ENCODE measurements at places on chromosomes 4 and X.

DNA sequence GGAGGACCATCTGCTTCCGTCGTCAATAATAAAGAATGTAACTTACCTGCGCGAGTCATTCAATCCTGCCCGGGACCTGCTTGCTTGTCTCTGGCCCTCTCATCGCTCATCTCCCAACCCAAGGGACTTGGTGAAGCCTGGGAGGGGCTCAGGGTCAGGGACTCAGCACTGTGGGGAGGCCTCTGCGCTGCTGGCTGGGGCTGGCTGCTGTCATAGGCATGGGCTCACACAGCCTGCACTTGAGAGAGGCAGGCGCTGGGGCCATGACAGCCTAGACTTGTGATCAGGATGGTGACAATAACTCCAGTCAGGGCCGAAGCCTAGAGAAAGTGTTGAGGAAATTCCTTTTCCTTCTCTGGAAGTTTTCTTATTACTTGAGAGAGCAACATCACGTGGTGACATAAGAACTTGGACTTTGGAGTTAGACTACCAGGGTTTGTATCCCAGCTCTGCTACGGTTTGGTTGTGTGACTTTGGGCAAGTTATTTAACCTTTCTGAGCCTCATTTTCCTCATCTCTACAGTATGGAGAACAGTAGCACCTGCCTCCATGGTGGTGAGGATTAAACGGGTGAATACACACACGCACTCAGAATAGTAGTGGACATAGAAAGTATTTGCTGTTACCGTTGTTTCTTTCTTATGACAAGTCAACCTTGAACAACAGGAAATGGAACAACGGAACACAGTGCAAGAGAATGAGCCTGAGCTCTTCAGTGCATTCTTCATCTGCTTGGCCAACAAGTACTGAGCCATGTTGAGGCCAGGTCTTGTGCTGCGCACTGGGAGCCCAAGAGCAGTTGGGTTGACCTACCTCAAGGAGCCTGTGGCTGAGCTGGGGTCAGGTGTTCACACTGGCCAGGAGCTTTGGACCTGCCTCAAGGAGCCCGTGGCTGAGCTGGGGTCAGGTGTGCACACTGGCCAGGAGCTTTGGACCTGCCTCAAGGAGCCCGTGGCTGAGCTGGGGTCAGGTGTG lies 60.5 kb downstream of the TBC1D14 start:
- no peak overlapping the region for H3K4me3 ChIP-seq
- no peak overlapping the region for H3K27ac ChIP-seq
- no peaks in the 10 kb centered on the region for H3K27me3 ChIP-seq
- peaks cover 6% of the 10 kb centered on the region for H3K4me1 ChIP-seq
- no peaks in the 10 kb centered on the region for H3K36me3 ChIP-seq

DNA sequence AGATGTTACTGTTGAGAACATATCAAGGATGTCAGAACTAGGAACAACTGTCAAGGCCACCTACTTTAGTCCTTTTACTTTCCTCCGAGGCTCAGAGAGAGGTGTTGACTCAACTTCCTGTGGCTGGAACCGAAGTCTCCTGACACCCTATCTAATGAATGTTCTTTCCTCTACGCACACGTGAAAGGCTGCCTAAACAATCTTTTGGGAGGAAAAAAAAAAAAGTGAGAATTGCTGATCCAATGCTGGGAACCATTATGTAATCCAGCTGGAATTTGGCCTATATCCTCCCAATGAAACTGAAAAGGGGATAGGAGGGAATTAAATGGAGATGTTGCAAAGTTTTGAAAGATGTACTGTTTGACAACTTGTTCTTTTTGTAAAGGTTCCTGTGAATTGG lies 8.3 kb upstream of the MAP7D3 start:
- H3K36me3 ChIP-seq, result no peaks in the 10 kb centered on the region
- H3K4me1 ChIP-seq, result peaks cover 18% of the 10 kb centered on the region
- H3K27me3 ChIP-seq, result no peaks in the 10 kb centered on the region

DNA sequence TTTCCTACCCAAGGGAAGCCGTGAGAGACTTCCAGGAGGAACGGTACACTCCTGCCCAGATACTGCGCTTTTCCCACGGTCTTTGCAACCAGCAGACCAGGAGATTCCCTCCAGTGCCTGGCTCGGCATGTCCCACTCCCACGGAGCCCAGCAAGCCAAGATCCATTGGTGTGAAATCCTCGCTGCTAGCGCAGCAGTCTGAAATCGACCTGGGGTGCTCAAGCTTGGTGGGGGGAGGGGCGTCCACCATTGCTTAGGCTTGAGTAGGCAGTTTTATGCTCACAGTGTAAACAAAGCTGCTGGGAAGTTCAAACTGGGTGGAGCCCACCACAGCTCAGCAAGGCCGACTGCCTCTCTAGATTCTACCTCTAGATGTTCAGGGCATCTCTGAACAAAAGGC lies 284.8 kb upstream of the FGF13 start:
- no peak for DNase-seq
- no peak overlapping the region for H3K4me3 ChIP-seq
- H3K4me1 ChIP-seq, result no peaks in the 10 kb centered on the region
- H3K27ac ChIP-seq, result no peak overlapping the region
- no peaks in the 10 kb centered on the region for H3K36me3 ChIP-seq

GRCh38 chrX:41556958-41557357 lies 109.8 kb downstream of the NYX start:
- H3K27ac ChIP-seq, result peak overlapping the region; percentile 73
- peaks cover 29% of the 10 kb centered on the region for H3K4me1 ChIP-seq
- H3K4me3 ChIP-seq, result peak overlapping the region; percentile 68
- DNase-seq, result peak; percentile 5

DNA sequence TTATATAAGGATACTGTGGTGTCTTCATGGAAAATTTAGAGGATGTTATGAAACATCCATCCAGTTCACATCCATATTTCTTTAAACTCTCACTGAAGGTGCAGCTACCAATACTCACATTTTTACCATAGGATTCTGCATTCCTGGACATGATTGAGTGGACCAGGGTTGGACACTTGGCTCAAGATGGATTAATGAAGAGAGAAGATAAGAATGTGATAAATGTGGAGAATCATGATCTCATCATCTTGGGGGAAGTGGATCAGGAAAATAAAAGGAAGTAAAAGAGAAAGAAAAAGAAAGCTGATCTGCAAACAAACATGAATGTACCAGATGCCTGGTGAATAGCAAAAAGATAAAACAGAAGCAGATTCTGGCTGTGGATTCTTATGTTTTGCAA lies 175.4 kb downstream of the NPFFR2 start:
- no peaks in the 10 kb centered on the region for H3K4me1 ChIP-seq
- H3K36me3 ChIP-seq, result no peaks in the 10 kb centered on the region
- no peaks in the 10 kb centered on the region for H3K27me3 ChIP-seq
- H3K4me3 ChIP-seq, result no peak overlapping the region

- no peaks in the 10 kb centered on the region for H3K27me3 ChIP-seq
- no peak overlapping the region for H3K4me3 ChIP-seq
These were observed 198.5 kb downstream of the PRDM5 start for GRCh38 chr4:120723986-120724385.

GRCh38 chr4:749698-750666 lies 44.4 kb downstream of the PCGF3 start:
- no peak overlapping the region for H3K4me3 ChIP-seq
- peaks cover 2% of the 10 kb centered on the region for H3K4me1 ChIP-seq
- peaks cover 21% of the 10 kb centered on the region for H3K36me3 ChIP-seq
- H3K27ac ChIP-seq, result no peak overlapping the region
- no peak for DNase-seq

DNA sequence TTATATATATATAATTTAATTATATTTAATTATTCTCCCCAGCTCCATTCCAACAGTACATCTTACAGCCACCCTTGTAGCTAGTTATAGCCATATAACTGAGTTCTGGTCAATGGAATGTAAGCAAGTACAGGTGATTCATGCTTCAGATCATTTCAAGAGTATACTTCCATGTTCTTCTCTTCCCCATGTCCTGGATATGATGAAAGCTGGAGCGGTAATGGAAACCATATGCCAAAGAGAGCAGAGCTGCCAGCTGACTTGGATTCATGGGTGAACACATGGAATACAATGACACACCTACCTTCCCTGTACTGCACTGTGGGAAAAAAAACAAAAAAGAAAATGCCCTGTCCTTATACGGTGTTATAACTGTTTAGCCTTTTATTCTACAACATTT lies 17.5 kb upstream of the CORIN start:
- no peak for DNase-seq
- no peak overlapping the region for H3K4me3 ChIP-seq
- H3K27ac ChIP-seq, result no peak overlapping the region
- H3K27me3 ChIP-seq, result no peaks in the 10 kb centered on the region

DNA sequence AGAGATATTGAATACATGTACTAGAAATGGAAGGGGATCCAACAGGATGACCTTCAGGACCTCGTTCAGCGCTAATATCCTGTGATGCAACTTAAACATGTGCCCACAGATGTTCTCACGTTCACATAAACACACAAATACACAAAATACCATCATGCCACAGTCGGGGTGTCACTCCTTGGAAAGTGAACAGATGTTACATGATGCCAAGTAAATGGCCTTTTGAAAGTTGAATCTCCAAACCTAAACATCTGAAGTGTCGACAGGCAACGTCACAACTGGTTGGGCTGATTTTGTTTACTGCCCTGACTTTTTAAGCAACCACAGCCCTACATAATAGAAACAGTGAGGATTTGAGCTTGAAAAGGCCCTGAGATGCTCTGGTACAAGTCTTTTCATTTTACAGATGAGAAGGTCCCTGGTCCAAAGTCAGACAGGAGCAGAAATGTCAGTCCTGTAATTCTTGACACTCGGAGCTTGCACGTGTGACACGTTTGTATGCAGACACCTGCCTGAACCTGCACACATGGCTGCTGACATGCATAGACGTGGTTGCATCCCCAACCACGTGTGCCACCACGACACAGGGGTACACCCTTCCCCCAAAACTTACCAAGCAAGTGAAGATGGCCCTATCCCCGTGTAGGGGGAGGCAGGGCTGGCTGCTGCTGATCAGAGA lies 23.5 kb upstream of the BCORL1 start:
- no peaks in the 10 kb centered on the region for H3K36me3 ChIP-seq
- no peak overlapping the region for H3K4me3 ChIP-seq
- H3K27ac ChIP-seq, result no peak overlapping the region
- no peak for DNase-seq

DNA sequence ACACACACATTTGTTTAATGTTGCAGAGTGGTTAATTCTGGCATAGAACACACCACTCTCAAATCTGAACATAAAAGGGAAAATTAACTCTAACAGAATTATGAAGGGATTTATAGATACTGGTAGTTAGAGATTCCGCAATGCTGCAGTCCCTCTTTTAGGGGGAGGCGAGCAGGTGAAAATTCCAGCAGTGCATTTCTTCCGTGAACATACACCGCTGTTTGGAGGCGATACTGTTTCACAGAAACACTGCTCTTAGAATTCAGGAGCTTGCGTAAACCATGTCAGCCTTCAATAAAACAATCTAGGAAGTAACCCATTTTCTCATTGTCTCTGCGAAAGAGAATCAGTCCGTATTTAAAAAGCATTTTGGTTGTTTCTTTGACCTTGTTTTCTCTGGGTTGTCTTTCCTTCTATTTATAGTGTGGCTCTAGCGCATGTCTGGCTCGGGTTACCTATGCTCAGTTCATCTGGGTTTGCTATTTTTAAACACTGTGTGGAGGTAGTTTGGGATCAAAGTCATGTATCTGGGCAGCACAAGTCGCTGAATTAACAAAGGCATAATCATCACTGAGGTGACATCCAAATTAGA lies 90.4 kb downstream of the GPAT3 start:
- no peak for DNase-seq
- no peak overlapping the region for H3K27ac ChIP-seq
- no peak overlapping the region for H3K4me3 ChIP-seq
- H3K27me3 ChIP-seq, result peaks cover 12% of the 10 kb centered on the region
- H3K36me3 ChIP-seq, result no peaks in the 10 kb centered on the region
- no peaks in the 10 kb centered on the region for H3K4me1 ChIP-seq

- H3K4me3 ChIP-seq, result no peak overlapping the region
- no peaks in the 10 kb centered on the region for H3K36me3 ChIP-seq
- no peak for DNase-seq
- peaks cover 15% of the 10 kb centered on the region for H3K4me1 ChIP-seq
These were observed 37.1 kb downstream of the STX18 start for GRCh38 chr4:4504783-4505182.

- no peak for DNase-seq
- H3K36me3 ChIP-seq, result no peaks in the 10 kb centered on the region
- no peaks in the 10 kb centered on the region for H3K4me1 ChIP-seq
- H3K4me3 ChIP-seq, result no peak overlapping the region
- H3K27ac ChIP-seq, result no peak overlapping the region
These were observed 10.2 kb upstream of the STK32B start for GRCh38 chr4:5040856-5041620.

GRCh38 chr4:81030981-81031791 lies 678 bp downstream of the BMP3 start:
- no peak overlapping the region for H3K4me3 ChIP-seq
- H3K27ac ChIP-seq, result no peak overlapping the region
- no peak for DNase-seq
- H3K4me1 ChIP-seq, result peaks cover 2% of the 10 kb centered on the region

DNA sequence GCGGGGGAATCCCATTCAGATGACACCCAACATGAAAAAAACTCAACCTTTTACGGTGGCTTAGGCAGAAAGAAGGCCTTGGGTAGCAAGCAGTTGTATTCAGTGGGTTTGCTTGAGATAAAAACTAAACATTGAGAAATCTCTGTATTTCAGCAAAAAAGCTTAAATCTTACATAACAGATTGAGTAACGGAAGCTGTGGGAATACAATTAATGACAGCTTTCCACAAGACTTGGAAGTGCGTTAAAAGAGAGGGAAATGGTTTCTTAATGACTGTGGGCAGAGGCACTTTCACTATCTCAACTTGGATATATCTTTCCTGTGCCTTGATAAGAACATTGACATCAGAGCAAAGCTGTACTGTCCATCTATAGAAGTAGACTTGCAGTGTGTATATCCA lies 418.5 kb upstream of the HS3ST1 start:
- H3K27ac ChIP-seq, result no peak overlapping the region
- DNase-seq, result no peak
- H3K27me3 ChIP-seq, result no peaks in the 10 kb centered on the region
- no peaks in the 10 kb centered on the region for H3K36me3 ChIP-seq
- H3K4me3 ChIP-seq, result no peak overlapping the region

GRCh38 chrX:41490446-41490845 lies 43.3 kb downstream of the NYX start:
- H3K4me3 ChIP-seq, result no peak overlapping the region
- H3K36me3 ChIP-seq, result no peaks in the 10 kb centered on the region
- peaks cover 1% of the 10 kb centered on the region for H3K27me3 ChIP-seq
- DNase-seq, result no peak
- no peaks in the 10 kb centered on the region for H3K4me1 ChIP-seq

- H3K27ac ChIP-seq, result no peak overlapping the region
- H3K36me3 ChIP-seq, result no peaks in the 10 kb centered on the region
- no peaks in the 10 kb centered on the region for H3K27me3 ChIP-seq
- H3K4me3 ChIP-seq, result no peak overlapping the region
These were observed 259.7 kb downstream of the DCHS2 start for GRCh38 chr4:154231806-154232478.

Data from T-helper 2 cell treated with Interferon-gamma antibody and Interleukin-4, amounts not matched to agents 5 μg/mL and 100 μg/mL, for 36 hours (primary cell).